Neural crest cell (in vitro differentiated cells): ENCODE measurements at places on chromosomes 1 and 21. TPM values are rescaled to one million over a fixed set of nuclear protein-coding genes. Genes with fewer than 3 reads are reported as not detected.

The FH gene
- total RNA-seq = 91.4 and 93.2 TPM in 2 replicates

The PLPPR4 gene
- 0.09 TPM in 1 of 2 replicates, not detected in the other for total RNA-seq

The ICOSLG gene
- total RNA-seq = 0.07 and 0.09 TPM in 2 replicates

The PUM1 gene
- total RNA-seq = 164 and 165 TPM in 2 replicates

The HPCAL4 gene
- total RNA-seq = 0.49 and 0.68 TPM in 2 replicates

The ANGPTL3 gene
- total RNA-seq = not detected in 2 replicates

The TFF3 gene
- total RNA-seq = not detected in 2 replicates

The ITLN2 gene
- total RNA-seq = 0.35 TPM in 1 of 2 replicates, not detected in the other

The TGFBR3 gene
- total RNA-seq = 14.7 and 15.1 TPM in 2 replicates

DNA sequence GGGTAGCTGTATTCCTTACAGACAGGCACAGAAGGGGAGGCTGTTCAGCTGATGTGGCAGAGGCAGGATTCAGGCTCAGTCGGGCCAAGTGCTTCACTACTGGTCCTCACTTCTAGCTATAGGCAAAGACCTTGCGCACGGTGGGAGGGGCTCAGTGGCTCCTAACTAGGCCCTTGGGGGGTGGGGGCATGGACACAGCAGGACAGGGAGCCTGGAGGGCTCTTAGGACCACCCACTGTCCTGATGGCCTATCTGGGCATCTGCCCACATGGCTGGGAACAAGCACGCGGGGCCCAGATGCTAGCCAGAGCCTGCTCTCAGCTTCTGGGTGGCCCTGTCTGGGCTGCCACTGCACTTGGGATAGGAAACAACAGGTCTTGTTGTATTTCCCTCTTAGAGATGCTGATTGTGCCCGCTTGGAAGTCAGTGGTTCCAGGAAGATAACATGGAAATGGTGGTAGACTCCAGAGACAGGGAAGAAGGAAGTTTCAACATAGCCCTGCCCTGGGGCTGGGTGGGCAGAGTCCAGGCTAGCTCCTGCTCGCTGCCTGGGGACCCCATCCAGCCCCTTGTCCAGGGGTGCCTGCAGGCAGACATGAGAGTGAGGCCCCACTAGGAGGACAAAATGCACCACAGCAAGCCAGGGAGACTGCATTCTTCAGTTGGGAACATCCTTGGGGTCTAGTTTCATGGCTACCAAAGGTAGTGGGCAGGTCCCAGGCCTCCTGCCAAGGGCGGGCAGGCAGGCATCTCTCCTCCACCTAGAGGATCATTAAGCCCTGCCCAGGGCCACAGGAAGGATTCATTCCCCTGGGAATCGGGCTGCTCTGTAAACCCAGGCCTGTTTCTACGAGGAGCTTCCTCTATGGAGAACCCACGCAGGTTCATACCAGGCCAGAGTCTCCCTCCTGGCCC is 102.5 kb downstream of the BCAR3 start:
- DNase-seq = no peak
- peaks cover 17% of the 10 kb centered on the region for H3K36me3 ChIP-seq
- no peak overlapping the region for H3K27ac ChIP-seq
- H3K27me3 ChIP-seq = no peaks in the 10 kb centered on the region

GRCh38 chr1:19654386-19654785 is 10.3 kb downstream of the NBL1 start:
- H3K36me3 ChIP-seq = no peaks in the 10 kb centered on the region
- H3K27me3 ChIP-seq = peaks cover 2% of the 10 kb centered on the region
- no peak overlapping the region for H3K4me3 ChIP-seq
- DNase-seq = no peak

DNA sequence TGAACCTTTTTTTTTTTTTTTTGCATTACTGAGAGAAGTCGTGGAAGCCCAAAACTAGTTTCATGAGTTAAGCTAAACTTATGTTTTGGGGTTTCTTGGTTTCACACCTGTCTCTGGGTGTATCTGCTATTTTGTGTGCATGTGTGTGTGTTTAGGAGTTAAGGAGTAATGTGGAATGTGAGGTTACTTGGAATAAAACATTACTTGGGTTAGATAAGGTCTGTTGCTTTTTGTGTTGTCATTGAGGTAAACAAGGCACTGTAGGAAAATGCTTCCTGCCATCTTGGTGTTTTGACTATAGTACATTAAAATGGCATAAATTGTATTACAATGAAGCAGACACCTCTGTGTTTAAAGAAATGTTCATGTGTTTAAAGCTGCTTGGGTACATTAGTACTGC is 2.9 kb downstream of the TENT5C start:
- no peak overlapping the region for H3K27ac ChIP-seq
- peaks cover 75% of the 10 kb centered on the region for H3K27me3 ChIP-seq
- no peak for DNase-seq
- peaks cover 21% of the 10 kb centered on the region for H3K4me1 ChIP-seq
- peak overlapping the region; percentile 6 for H3K4me3 ChIP-seq
- H3K36me3 ChIP-seq = no peaks in the 10 kb centered on the region

GRCh38 chr1:231236938-231237337 is 4.1 kb upstream of the GNPAT start:
- DNase-seq = no peak
- peaks cover 15% of the 10 kb centered on the region for H3K4me1 ChIP-seq

- H3K4me1 ChIP-seq = peaks cover 6% of the 10 kb centered on the region
- H3K36me3 ChIP-seq = peaks cover 4% of the 10 kb centered on the region
- H3K4me3 ChIP-seq = peak overlapping the region; percentile 52
These were observed 13.1 kb downstream of the KRTAP13-1 start for GRCh38 chr21:30408782-30409494.

- peaks cover 3% of the 10 kb centered on the region for H3K27me3 ChIP-seq
- H3K27ac ChIP-seq = no peak overlapping the region
- H3K4me1 ChIP-seq = peaks cover 19% of the 10 kb centered on the region
These were observed 2.8 kb upstream of the MTF2 start for GRCh38 chr1:93076268-93076667.

GRCh38 chr1:32273391-32274208 is 18.3 kb upstream of the HDAC1 start:
- H3K4me3 ChIP-seq = no peak overlapping the region
- no peaks in the 10 kb centered on the region for H3K36me3 ChIP-seq
- no peak for DNase-seq

- H3K4me3 ChIP-seq = peak overlapping the region; percentile 39
- no peak overlapping the region for H3K27ac ChIP-seq
These were observed 2.8 kb downstream of the KCNJ9 start for GRCh38 chr1:160083968-160084770.

DNA sequence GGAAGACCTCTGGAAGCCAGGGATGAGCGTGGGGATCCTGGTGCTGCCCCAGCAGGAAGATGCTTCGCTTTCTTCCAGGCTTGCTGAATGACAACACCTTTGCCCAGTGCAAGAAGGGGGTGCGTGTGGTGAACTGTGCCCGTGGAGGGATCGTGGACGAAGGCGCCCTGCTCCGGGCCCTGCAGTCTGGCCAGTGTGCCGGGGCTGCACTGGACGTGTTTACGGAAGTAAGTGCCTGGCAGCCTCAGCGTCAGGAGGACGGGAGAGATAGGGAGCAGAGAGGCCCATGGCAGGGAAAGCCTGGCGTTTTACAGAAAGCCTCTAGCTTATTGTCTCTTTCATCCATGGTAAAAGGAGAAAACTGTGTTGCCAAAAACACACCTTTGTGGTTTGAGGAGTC is 23.5 kb downstream of the PHGDH start:
- peaks cover 23% of the 10 kb centered on the region for H3K36me3 ChIP-seq
- no peak overlapping the region for H3K27ac ChIP-seq
- peaks cover 45% of the 10 kb centered on the region for H3K4me1 ChIP-seq
- H3K27me3 ChIP-seq = no peaks in the 10 kb centered on the region
- H3K4me3 ChIP-seq = no peak overlapping the region

GRCh38 chr1:212450331-212450881 is 17.7 kb downstream of the NENF start:
- peaks cover 8% of the 10 kb centered on the region for H3K4me1 ChIP-seq
- H3K27ac ChIP-seq = no peak overlapping the region
- H3K36me3 ChIP-seq = no peaks in the 10 kb centered on the region
- no peak for DNase-seq
- no peaks in the 10 kb centered on the region for H3K27me3 ChIP-seq

DNA sequence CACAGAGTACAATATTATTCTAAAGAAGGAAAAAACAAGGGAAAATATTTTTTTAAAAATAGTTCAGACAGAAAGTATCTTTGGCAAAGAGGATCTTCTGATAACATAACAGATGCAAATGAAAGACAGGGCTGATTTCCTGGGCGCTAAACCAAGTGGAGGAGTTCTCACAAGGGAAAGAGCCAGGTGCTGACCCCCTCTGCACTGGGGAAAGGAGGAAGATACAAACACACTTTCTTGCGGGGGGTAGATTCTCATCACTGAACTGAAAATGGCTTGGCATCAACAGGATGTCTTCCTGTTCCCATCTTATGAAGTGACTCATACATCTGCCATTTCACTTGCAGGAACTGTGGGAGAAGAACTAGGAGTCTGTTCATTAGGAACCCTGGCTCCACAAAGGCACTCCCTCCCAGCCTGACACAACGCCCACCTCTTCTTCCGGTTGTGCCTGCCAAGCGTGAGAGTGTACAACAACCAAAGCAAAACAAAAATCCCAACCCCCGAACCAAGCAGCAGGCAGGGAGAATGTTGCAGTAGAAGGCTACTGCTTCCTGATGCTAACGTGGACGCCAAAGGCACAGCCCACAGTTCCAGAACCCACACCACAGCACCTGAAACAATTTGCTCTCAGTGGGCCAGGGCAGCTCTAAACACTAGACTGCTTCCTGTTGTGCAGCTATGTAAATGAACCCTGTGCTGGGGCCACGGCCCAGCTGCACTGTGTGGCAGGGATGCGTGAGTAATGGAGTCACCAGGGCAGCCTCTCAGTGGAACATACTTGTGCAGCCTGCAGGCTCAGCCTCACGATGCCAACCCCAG is 51.0 kb downstream of the GADD45A start:
- H3K36me3 ChIP-seq = no peaks in the 10 kb centered on the region
- H3K27ac ChIP-seq = peak overlapping the region; percentile 98
- H3K4me1 ChIP-seq = peaks cover 21% of the 10 kb centered on the region
- H3K27me3 ChIP-seq = no peaks in the 10 kb centered on the region
- peak; percentile 6 for DNase-seq

DNA sequence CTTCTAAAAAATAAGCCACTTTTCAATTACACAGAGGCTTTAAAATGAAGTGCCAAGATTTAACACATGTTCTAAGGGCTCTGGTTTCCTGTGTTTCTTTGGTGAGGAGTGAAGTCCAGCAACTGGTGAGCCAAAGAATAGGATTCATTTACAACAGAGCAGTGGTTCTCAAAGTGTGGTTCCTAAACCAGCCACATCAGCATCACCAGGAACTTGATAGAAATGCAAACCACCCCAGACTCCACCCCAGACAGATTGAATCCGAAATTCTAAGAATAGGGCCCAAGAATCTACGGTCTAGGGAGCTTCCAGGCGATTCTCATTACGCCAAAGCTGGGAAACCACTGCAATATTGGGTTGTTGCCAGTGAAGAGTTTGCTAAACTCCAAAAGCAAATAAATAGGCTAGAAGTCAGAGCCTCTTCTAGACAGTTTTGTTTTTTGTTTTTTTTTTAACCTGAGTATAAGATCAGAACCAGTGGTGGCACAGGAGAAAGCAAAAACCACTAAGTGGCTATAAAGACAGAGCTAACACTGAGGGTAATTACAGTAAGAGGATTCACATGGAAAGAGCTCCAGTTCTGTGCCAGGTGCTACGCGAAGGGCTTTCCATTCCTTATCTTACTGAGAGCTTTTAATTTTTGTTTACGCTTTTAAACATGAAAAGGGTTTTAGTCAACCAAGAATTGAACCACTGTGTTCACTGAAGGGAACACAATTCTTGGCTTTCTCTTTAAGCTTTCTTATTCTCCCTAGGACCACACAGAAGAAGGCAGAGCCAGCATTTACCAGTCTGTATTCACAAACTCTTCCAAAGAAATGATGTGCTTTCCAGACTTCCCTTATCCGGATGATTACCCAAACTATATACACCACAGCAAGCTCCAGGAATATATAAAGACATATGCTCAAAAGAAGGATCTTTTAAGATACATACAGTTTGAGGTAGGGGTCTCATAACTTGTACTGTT is 42.4 kb upstream of the FMO2 start:
- H3K27me3 ChIP-seq = no peaks in the 10 kb centered on the region
- H3K27ac ChIP-seq = no peak overlapping the region
- peaks cover 14% of the 10 kb centered on the region for H3K4me1 ChIP-seq
- H3K4me3 ChIP-seq = no peak overlapping the region
- H3K36me3 ChIP-seq = no peaks in the 10 kb centered on the region

GRCh38 chr21:45443595-45444181 is 38.7 kb downstream of the COL18A1 start:
- peaks cover 6% of the 10 kb centered on the region for H3K4me1 ChIP-seq
- no peak for DNase-seq
- H3K36me3 ChIP-seq = no peaks in the 10 kb centered on the region
- H3K27ac ChIP-seq = no peak overlapping the region
- H3K27me3 ChIP-seq = peaks cover 7% of the 10 kb centered on the region

DNA sequence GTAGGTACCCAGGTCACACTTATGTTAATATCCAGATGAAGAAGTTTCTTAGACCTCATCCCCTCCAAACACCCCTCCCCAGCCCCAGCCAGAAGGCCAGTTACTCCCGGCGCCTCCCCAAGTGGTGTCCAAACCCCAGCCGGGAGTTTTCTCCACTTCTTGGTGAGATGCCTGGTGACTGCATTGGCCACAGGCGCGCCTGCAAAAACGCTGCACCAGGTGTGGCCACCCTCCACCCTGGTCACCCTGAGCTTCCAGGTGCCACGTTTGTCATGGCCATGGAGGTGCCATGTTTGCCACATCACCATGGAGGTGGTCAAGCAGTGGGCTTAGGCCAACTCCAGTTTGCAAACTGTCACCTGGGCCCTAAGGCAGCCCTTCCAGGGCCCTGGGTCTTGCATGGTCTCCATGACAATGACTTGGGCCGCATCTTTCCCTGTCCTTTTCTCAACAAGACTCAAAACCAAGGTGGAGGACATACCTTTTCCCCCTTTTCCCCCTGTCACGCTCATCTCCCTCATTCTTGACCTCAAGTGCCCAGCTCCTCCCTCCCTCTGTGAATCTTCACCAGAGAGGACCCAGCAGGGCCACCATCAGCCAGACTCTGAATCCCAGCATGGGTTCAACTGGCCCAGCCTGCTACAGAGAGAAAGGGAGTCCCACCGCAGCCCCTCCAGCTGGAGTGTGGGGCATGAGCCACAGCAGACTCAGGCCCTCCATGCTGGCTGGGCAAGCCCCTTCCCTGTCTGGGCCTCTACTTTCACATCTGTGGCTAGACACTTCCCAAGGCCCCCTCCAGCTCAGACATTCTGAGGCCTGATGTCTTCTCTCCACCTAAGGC is 125.9 kb upstream of the ZBTB40 start:
- DNase-seq = no peak
- peaks cover 9% of the 10 kb centered on the region for H3K4me1 ChIP-seq
- no peak overlapping the region for H3K4me3 ChIP-seq
- H3K36me3 ChIP-seq = no peaks in the 10 kb centered on the region
